ENCODE measurements at places on chromosomes 16 and 17. TPM values are rescaled to one million over a fixed set of nuclear protein-coding genes. Genes with fewer than 3 reads are reported as not detected.

GRCh38 chr17:82816358-82816757 is 23.5 kb downstream of the ZNF750 start:
- no peak for DNase-seq

DNA sequence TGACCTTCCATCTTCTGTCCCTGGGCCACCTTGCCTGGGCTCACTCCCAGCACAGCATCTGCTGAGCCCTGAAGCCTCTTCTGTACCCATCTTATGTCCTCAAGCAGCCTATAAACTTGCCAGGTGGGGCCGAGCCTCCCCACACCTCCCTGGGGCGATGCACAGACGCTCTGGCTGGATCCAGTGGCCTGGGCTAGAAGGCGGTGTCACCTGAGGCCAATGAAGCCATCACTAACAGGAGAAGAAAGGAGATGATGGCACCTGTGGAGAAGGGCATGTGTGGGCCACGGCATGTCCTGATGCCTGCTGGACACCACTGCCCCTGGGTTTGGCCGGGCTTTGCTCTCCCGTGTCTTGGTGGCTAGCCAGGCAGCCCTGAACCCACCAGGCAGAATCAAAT is 45.5 kb downstream of the PEMT start:
- no peak for DNase-seq

DNA sequence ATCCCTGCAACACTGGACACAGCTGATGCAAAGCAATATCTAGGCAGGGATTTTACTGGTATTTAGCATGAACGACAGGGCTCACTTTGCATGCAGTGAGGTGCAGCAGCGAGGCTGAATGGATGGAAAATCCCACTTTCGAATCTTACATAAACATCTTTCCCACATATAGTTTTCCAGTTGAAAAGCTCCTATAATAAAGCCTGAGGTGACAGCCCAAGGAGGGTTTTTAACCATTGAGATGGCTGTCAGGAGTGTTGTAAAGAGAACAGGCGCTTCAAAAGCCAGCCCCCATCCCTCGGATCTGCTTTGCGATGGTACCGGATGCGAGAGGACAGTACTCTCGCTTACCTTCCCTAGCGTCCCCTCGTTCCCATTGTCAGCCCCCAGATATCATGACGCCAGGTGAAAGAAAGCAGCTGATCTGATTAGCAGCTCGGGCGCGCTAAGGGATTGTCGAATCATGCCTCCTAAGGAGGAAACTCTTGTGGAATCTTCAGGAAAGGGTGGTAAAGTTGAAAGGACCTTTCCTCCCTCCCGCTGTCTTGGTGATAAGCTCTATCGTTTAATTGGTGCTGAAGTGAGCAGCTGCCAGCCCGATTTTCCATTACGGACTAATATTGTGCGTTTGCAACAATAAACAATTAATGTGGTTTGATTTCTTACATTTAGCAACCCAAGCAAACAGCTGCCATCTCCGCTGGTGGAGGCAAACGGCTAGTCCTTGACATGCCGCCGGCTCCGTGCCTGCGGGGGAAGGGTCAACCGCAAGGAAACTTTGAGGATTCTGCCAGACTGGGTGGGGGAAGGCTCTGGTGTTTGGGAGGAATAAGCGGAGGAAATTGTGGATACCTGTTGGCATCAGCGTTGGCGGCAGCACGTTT is 1.8 kb downstream of the CDH8 start:
- DNase-seq: no peak

- DNase-seq: peak; percentile 92
These were observed 795 bp downstream of the CYB5D2 start for GRCh38 chr17:4143563-4144421.

DNA sequence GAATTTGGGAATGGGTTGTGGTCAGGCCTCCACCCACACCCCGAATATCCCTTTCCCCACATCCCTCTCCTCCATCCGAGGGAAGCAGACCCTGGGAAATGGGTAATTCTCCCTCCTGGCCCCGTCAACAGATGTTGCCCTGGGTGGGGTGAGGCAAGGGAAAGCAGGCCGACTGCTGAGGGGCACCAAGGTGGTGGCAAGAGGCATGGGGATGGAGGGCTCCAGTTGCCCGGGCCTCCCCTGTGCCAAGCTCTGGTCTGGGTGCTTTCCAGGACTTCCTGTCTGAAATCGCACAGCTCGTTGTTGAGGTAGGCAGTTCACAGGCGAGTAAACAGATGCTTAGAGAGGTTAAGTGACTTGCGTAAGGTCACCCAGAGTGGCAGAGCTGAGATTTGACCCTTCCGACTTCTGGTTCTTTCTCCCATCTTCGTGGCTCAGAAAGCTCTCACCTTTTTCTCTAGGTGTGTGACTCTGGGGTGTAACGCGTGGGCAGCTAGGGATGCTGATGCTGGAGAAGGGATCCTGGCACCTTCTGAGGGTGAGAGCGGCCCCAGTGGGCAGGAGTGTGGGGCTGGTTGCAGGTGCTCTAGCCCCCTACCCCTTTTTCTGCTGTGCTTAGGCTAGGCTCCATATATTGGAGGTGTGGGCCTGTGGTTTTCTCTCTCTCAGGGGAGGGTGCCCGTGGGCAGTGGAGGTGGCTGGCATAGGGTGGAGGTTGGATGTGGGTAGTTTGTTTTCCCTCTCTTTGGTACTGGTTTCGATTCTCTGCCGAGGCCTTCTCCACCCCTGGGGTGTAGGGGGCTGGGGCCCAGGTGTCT is 17.2 kb downstream of the RARA start:
- DNase-seq: no peak

DNA sequence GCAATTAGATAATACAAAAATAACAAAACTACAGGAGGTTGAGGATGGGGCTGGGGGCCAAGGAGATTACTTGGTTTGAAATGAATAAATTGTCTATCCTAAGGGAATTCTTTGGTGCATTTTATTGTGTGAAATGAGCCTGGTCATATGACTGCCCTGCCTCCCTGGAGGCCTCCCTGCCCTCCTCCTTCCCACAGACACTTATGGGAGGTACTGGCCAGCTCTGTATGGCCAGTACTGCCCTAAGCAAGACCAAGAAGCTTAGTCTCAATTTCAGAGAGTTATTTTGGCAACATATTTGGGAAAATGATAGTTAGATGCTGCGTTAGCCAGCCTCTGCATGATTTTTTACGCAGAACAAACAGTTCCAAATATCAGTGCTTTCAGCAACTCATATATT is 511.9 kb downstream of the WWOX start:
- no peak for DNase-seq

The SLC6A4 gene
- total RNA-seq: under 0.01 TPM

The OR3A2 gene
- total RNA-seq: not detected

The CIBAR2 gene
- 0.18 TPM for total RNA-seq

Measured in IMR-90 (cell line).